Memory B cell (primary cell): ENCODE measurements at places on chromosomes 2 and 18.
A peak's percentile ranks its signal among the peaks of the same experiment; 100 is the strongest.

DNA sequence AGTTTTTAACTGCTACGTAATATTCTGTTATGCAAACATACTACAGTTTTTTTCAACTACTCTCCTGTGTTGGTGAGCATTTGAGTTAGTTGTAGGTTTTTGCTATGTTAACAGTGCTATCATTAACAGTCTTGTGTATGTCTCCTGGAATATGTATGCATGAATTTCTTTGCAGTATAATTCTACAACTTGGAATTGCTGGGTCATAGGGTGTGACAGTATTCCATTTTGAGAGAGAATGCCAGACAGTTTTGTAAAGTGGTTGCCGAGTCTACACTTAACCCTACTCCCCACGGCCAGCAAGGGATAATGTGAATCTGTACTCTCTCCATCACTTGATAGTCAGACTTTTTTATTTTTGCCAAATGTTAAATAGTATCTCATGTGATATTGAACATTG lies 67.1 kb downstream of the MALT1 start:
- no peak for DNase-seq

DNA sequence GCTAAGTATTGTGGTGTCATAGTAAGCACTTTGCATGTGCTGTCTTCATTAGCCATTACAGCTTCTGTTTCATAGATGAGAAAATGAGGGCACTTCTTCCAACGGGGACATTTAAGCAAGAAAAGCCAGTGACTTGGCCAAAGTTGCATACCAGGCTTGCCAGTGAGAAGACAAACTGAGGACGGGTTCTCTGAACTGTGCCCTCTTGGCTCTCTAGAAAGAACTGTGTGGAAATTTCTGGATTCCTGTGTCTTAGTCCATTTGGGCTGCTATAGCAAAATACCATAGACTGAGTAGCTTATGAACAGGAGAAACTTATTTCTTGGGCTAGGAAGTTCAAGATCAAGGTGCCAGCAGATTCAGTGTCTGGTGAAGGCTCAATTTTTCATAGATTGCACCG lies 13.3 kb downstream of the CTIF start:
- no peak for DNase-seq

DNA sequence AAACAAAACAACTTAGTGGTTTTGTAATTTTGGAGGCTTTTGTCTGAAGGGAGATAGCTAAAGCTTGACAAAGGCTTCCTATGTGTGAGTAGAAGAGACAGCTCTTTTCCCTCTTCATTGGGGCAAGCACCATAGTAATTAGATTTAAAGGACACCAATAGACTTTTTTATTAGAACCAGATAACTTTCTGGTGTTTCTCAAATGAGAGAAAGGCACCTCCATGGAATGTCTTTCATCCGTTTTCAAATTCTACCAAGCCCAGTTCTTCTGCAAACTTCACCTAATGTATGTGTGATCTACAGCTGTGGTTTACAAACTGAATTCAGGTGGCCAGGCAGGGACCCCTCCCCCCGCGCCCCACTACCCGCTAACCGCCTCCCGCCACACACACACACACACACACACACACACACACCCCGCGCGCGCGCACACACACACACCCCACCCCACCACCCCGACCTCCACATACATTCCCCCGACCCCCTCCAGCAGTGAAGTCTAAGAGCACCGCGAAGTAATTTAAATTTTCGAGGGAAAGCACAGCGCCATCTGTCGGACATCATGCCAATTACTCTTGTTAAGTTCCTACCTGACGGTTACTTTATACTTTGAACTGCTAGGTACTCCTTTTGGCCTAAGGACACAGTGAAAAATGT lies 31.6 kb upstream of the PPP1R1C start:
- peak; percentile 46 for DNase-seq

- no peak for DNase-seq
These were observed 132.0 kb upstream of the CCDC195 start for GRCh38 chr2:224847961-224848850.

DNA sequence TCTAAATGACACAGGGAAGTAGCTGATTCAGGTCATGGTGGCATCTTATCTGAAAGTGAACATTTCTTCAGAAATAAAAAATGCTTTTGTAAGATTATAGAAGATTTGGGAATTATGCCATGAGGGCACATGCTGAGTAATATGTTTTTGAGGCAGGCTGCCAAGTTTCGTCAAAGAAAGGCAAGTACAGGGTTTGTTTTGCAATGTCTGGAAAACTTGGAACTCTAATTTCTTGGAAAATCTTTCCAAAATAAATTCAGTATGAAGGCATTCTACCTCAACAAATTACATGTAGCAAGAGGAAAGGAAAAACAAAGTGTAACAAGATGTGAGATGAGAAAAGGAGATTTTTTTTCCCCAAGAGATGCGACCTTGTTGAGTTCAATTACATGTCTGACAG lies 167.7 kb downstream of the PLCL1 start:
- no peak for DNase-seq

DNA sequence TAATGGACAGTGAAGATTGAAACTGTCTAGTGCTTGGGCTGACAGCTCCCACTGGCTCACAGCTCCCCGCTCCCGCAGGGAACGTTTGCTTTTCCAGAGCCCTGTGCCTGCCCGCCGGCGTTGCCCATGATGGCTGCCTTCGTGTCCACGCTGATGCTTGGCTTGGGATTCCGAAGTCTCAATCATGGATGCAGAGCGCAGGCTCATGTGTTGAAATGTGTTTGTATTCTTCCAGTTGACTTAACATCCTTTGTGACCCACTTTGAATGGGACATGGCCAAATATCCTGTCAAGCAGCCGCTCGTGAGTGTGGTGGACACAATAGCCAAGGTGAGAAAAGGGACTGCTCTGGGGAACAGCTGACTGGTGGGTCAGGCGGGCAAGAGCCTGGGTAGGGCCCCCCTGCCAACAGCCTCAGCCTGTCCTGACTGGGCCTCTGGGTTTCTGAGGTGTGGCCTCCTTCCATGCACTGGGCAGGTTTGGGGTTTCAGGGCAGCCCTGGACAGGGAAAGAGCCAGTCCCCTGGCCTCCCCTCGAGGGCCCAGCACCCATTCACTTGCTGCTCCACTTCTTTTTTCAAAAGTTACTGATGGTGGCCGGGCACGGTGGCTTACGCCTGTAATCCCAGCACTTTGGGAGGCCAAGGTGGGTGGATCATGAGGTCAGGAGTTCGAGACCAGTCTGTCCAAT lies 42.8 kb downstream of the ATP6V1C2 start:
- DNase-seq = no peak

GRCh38 chr2:230843132-230843531 lies 21.6 kb upstream of the ITM2C start:
- DNase-seq = no peak

GRCh38 chr2:42109959-42110640 lies 59.1 kb upstream of the EML4 start:
- no peak for DNase-seq

GRCh38 chr18:80250740-80251364 lies 3.5 kb upstream of the PARD6G start:
- DNase-seq = no peak
